ENCODE measurements at places on chromosomes 7 and 10.

GRCh38 chr7:40299097-40299496 lies 164.3 kb downstream of the SUGCT start:
- no peak for DNase-seq

DNA sequence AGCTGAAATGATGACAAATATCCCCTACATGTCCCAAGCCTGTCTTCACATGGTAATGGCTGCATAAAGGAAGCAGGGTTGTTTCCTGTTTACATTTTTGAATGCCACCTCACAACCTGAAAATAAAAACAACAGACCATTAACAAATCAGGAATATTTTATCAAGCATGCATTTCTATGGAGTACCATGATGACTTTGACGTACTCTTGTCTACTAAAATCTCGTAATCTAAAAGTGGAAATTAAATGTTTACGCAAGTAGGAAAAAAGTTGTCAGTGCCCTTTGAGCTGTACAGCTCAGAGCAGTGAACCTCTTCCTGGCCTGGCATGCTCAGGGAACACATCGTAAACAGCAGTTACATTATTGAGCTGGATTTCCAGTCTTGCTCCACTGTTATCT lies 194.1 kb downstream of the INHBA start:
- no peak for DNase-seq

DNA sequence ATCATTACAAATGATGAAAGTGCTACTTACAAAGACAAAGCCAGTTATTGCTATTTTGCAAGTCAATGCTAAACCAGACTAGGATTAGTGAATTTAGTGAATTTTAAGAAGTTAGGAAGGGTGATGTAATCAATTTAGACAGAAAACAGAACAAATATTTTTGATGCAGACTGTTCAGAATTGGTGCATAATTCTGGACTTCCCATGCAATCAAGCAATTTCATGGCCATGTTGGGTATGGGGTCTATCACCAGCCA lies 85.4 kb downstream of the CH25H start:
- no peak for DNase-seq

DNA sequence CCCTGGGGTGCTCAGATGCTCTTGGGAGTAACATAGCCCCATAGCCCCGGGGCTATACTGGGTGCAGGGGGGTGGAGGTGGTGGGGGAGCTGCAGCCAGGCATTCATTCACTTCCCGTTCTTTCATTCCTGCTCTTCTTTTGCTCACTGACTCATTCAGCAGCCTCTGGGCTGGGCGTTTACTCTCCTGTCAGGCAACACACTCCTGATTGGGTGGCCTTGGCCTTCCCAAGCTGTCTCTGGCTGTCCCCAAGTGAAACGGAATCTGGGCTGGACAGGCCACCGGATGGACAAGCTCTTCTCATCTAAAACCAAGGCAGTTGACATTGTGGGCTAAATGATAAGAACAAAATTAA lies 34.6 kb downstream of the CHST3 start:
- DNase-seq: no peak

- DNase-seq: no peak
Observed at GRCh38 chr7:7704867-7705266, 13.5 kb downstream of the RPA3 start.

- no peak for DNase-seq
Observed at GRCh38 chr7:633381-634018, 93.0 kb upstream of the DNAAF5 start.

DNA sequence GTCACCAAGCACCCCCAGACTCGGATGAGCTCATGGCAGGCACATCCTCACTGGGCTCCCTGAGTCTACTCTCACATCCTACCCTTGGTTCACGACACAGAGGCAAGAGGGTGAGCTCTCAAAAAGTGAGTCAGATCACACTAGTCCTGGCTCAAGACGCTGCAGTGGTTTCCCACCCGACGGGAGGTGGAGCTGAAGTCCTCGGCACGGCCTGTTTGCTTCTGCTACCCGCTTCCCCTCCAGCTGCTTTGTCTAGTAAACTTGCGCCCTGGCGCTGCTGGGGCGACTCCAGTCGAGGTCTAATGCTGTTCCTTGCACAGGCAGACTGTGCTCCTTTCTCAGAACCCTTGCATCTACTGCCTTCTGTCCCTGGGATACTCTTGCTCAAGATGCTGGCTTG lies 13.5 kb upstream of the SFMBT2 start:
- no peak for DNase-seq

DNA sequence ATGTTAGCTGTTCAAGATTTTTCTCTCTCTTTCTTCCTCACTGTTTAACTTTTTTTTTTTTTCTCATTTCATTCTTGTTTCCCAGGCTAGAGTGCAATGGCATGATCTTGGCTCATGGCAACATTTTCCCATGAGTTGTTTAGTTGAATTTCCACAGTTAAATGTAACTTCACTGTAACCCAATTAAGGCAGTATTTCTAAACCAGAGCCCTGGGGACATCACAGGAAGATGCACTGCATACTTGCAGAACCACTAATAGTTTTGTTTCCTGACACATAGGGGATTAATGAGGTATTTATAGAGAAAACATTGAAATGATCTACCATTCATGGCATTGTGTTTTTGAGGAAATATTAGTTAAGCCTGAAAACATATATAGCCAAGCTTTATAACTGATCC lies 795.6 kb upstream of the GHITM start:
- no peak for DNase-seq
